Uterus (tissue), 4 donors: ENCODE measurements at places on chromosomes 16 and 17. TPM values are rescaled to one million over a fixed set of nuclear protein-coding genes. Genes with fewer than 3 reads are reported as not detected.

SNAI3 gene
- 0.43 TPM for total RNA-seq

CA7 gene
- not detected for total RNA-seq

TBC1D3L gene
- total RNA-seq: 7.5 TPM

DNA sequence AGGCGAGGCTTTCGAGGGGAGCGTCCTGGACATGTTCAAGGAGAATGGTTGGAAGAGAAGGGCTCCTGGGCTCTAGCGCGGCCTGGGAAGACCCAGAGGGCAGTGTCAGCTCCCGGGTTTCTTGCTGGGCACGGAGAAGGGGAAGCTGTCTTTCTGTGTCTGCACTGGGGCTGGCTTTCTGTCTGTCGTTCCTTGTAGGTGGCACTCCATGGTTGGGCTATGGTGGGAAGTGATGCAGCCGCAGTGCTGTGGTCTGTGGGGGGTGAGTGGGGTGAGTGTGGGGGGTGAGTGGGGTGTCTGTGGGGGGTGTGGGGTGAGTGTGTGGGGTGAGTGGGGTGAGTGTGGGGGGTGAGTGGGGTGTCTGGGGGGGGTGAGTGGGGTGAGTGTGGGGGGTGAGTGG lies 13.7 kb downstream of the RNF213 start:
- no peak for DNase-seq

DNA sequence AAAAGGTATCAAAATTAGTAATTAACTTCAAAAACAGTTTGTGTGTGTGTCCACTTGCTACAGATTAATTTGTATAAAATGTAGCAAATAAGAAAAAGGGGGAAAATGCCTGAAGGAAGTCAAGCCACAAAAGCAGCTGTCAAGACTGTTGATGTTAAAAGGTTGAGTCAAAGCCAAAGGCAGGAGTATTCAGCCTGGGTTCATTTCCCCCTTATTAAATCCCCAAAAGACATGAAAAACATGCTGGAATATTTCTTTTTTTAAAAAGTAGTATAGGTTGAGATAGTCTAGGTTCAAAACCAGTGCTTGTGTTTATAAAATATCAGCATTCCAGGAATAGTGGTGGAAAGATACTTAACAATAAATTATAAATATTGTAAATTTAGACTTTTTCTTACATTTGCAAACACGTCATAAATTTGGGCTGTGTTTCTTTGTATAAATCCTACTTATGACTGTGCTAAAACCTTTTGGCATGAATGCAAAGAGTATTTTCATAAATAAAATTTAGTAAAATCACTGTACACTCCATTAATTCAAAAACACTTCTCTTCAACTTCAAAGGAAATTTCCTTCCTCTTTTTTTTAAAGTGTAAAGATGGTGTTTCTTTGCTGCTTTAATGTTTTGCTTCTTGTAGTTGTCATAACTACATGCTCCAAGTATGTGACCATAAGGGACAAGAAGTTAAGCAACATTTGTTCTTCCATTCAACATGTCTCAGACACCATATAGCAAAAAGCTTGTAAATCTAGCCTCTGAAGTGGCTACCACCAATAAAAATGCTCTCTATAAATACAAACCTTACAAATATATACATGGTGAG lies 72.0 kb downstream of the SKAP1 start:
- DNase-seq: no peak
